ENCODE measurements at places on chromosomes 5 and 9.

- no peak for DNase-seq
Observed at GRCh38 chr9:128101690-128102089, 25.8 kb downstream of the PTGES2 start.

DNA sequence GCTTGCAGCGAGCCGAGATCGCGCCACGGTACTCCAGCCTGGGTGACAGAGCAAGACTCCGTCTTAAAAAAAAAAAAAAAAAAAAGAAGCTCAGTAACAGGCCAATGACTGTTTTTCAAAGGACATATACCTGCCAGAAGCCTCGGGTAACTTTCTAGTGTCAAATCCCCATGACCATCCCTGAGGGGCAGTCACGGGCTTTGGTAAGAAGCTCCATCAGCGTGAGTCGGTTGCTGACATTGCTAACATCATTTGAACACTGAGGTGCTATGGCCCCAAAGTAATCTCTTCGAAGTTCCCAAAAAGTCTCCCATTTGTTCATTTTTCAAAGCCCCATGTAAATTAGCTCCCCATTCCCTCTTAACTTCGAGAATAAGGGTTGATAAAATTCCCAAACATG is 11.6 kb downstream of the NAIP start:
- no peak for DNase-seq

- DNase-seq: no peak
Observed at GRCh38 chr9:119370816-119371215, 1.6 kb upstream of the BRINP1 start.

- no peak for DNase-seq
Observed at GRCh38 chr5:124905256-124906130, 159.1 kb upstream of the ZNF608 start.

GRCh38 chr9:125436613-125437443 is 175.2 kb downstream of the GAPVD1 start:
- no peak for DNase-seq

DNA sequence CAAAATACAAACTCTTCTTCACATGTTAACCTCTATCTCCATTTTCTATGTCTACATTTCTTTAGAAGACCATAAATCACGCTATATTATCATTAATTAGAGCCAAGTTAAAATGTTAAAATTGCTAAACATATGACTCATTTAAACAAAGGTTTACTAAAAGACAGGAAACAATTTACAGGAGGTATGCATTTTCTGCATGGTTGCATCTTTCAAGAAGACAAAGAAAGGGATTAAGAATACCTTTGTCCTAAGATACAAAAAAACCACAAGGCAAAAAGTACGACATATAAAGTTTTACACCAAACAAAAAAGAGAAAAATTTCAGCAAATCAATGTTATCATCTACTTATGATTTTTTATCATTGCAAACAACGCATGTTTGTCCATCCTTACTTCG is 324.4 kb downstream of the PDE4D start:
- no peak for DNase-seq

GRCh38 chr5:73962801-73963425 is 336.9 kb downstream of the ARHGEF28 start:
- DNase-seq: no peak

GRCh38 chr5:172854451-172854871 is 20.4 kb downstream of the ERGIC1 start:
- no peak for DNase-seq

- no peak for DNase-seq
Observed at GRCh38 chr5:18526792-18527405, 892.6 kb downstream of the TAF11L14 start.

DNA sequence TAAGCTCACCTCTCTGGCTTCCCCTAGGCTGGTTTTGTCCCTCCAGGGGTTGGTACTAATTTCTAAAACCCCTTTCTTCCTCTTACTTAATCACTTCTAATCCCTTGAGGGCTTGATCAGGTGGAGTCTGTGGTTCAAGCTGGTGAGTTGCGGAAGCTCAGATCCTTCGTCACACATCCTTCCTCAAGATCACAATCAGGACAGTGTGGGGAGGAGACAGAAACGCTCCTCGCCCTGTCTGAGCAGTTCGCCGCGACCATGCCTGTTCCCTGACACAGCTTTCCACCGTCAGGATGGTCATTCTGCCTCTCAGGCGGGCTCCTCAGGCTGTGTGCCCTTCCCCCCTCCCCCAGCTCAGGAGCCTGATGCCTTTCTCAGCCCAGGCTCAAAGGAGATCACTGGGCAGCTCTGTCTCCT is 24.3 kb downstream of the CPLX2 start:
- no peak for DNase-seq

- no peak for DNase-seq
Observed at GRCh38 chr9:126844085-126844484, 16.4 kb upstream of the ZBTB34 start.
